Forelimb muscle (tissue), 1 donor: ENCODE measurements at places on chromosomes 7 and 10. TPM values are rescaled to one million over a fixed set of nuclear protein-coding genes. Genes with fewer than 3 reads are reported as not detected.

DNA sequence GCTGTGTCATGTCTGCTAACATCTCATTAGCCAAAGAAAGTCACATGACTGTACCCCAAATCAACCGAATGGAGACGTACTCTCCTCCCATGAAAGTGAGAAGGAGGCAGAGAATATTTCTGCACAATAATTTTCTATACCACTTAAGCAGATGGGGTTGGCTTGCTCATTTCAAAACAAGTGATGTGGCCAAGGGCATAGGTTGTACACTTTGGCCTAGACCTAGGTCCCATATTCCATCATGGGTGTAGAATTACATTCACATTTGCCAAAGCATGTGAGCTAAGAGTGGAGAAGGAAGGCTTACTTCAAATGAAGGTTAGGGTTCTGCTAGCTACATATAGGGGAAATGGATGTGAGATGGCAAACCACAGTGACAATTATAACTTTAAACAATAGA lies 83.0 kb downstream of the ZNF365 start:
- no peak for DNase-seq

GRCh38 chr7:79180533-79180932 lies 272.9 kb downstream of the MAGI2 start:
- no peak for DNase-seq

DNA sequence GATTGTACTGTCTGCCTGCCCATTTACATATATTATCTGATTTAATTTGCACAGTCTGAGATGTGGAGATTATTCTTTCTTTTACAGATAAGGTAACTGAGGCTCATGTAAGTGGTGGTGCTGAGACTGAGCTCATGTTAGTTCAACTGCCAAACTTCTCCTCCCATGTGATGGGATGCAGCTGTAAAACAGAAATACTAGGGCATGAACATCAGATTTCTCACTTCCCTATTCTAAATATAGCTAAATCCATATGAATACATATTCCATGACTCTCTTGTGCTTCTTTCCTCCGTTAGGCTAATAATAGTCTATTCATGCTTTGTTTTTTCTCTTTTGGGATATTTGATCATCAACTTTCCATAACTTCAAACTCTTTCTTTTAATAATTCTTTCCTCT lies 84.7 kb downstream of the PTPRZ1 start:
- DNase-seq, result peak; percentile 24

DNA sequence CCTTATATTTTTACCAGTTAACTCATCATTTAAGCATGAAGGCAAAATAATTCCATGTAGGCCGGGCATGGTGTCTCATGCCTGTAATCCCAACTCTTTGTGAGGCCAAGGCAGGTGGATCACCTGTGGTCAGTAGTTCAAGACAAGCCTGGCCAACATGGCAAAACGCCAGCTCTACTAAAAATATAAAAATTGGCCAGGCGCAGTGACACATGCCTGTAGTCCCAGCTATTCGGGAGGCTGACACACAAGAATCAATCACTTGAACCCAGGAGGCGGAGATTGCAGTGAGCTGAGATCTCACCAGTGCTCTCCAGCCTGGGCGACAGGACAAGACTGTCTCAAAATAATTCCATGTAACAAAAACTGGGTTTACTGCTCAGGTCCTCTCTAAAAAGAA lies 18.3 kb downstream of the HNRNPA2B1 start:
- no peak for DNase-seq

- no peak for DNase-seq
Observed at GRCh38 chr7:70647801-70648498, 484.0 kb upstream of the GALNT17 start.

DNA sequence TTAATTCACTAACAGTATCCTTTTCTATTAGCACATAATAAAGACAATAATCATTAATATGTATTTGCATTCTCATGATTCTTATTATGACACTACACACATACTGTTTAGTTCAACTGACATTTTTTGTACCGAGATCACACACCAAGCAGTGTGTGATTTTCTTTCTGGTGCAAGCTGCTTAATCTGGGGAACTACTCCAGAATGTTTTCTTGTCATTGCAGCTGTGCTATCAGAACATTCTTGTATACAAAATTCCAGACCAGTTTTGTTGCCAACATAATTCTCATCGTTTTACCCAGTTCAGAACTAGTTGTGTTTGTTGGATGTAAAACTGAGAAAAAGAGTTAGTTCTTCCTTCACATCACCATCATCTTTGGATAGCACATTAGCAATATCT lies 37.4 kb downstream of the VKORC1L1 start:
- no peak for DNase-seq

DNA sequence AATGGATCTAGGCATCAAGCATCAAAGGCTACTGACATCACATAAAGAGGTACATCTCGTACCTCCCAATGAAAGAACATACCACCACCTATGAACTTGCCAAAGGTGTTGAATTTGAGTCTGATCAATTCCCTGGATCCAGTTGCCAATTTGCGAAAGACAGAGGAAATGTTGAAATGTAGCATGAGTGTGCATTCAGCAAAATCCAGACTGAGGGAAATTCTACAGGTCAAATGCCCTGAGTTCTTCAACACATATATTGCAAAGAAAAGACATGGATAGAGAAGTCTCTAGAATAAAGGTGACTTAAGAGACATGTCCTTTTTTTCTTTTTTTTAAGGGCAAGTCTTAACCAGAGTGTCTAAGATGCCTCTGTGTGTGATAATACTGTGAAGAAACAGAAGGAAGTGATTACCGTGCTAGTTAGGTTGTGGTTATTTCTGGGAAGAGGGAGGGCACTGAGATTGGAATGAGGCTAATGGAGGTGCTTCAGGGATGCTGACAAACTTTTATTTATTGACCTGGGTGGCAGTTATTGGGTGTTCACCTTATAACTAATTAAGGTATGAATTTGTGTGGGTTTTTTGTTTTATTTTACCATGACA lies 128.7 kb downstream of the SAMD9 start:
- no peak for DNase-seq

GRCh38 chr10:78623578-78624215 lies 445.1 kb upstream of the ZMIZ1 start:
- DNase-seq, result no peak

DNA sequence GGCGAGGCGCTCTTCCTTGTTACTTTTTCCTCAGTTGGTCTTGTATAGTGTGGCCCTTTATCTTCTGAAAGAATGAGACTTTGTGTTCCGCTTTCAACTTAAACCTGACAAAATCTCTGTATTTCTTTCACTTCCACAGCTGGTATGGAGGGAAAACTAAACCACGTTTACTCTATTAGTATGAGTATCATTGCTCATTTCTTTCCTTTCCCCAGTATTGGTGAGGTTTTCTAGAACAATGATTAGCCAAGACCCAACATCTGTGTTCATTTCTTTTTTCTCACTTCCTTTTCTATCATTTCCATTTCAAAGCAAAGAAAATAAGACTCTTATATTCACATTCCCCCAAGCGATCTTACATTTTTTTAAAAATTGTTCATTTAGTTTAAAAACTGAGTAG lies 165.3 kb downstream of the PAXIP1 start:
- DNase-seq, result no peak

GRCh38 chr10:91511549-91512330 lies 101.6 kb downstream of the HECTD2 start:
- no peak for DNase-seq

- DNase-seq, result no peak
Observed at GRCh38 chr7:28330384-28331070, 81.8 kb upstream of the CREB5 start.

DNA sequence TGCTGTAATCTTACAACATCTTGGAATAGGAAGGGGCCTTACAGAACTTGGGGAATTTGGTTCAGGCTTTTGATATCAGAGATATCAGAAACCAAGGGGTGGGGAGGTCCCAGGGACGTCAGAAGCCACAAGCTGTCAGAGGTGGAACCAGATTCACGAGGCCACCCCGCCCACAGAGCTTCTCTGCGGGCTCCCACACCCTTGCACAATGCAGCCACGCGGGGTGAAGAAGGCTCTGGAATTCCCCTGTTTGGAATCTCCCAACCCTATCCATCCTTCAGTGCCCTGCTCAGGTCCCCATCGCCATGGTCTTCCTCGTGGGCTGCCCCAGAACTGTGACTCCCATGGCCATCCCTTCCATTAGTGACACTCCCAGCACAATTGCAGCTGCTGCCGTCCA lies 247.1 kb upstream of the SHH start:
- no peak for DNase-seq

GRCh38 chr10:2438248-2438939 lies 629.0 kb upstream of the PFKP start:
- DNase-seq, result no peak

- no peak for DNase-seq
Observed at GRCh38 chr7:46534664-46535588, 613.9 kb upstream of the IGFBP3 start.

The HOGA1 gene
- 0.90 TPM for polyA plus RNA-seq

The HOXA5 gene
- 19.1 TPM for polyA plus RNA-seq

The ZP3 gene
- polyA plus RNA-seq, result 12.1 TPM

The TRIM24 gene
- 25.3 TPM for polyA plus RNA-seq

The OR9A2 gene
- not detected for polyA plus RNA-seq

The CRHR2 gene
- polyA plus RNA-seq, result 3.4 TPM

The ZNF117 gene
- 18.9 TPM for polyA plus RNA-seq
